ENCODE measurements at places on chromosomes 1 and 21. TPM values are rescaled to one million over a fixed set of nuclear protein-coding genes. Genes with fewer than 3 reads are reported as not detected.

GRCh38 chr21:43352568-43353281 lies 74.2 kb downstream of the SIK1 start:
- DNase-seq: no peak

GRCh38 chr1:147246044-147246690 lies 3.7 kb downstream of the CHD1L start:
- DNase-seq: no peak

DNA sequence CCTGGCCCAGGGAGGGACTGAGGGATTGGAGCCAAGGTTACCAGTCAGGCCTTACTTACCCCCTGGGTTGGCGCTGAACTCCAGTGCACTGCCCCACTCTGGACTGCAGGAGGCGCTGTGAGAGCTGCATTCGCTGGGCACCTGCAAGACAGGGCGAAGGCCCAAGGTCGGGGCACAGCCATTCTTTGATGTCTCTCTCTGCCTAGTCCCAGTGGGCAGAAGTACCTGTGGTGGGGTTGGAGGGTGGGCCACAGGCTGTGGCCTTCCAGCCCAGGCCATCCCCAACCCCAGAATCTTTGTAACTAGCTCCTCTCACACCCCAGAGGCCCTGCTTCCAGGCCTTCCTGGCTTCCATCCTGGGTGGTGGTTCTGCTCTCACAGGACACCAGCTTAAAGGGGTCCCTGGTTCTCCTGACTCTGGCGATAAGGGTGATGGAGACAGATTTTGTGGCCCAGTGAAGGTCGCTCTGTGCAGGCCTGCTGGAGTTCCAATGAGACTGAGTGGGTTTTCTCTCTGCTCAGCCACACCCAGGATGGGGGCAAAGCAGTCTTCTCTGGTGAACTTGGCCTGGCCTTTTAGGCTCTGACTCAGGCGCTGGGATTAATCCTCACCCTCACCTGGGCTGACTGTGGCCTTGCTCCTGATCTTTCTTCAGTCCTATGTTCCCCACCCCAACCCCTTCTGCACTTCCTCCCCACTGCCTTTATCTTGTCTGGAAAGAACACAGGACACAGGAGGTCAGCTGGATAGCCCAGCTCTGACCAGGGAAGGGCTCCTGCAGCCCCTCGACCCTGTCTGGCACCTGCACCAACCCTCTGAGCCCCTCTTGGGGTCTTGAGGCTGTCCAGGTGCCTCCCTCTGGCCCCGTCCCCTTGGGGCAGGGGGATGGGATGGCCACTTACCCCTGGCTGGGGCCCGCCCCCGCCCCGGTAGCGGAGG lies 954 bp downstream of the MYOG start:
- no peak for DNase-seq

GRCh38 chr1:209609791-209610630 lies 26.5 kb downstream of the CAMK1G start:
- DNase-seq: no peak

- no peak for DNase-seq
These were observed 236.0 kb downstream of the TOMM20 start for GRCh38 chr1:234892642-234893041.

Gene CHIA
- not detected for total RNA-seq

All from thoracic aorta (tissue), 2 donors.